ENCODE measurements at places on chromosomes 13 and 19.

DNA sequence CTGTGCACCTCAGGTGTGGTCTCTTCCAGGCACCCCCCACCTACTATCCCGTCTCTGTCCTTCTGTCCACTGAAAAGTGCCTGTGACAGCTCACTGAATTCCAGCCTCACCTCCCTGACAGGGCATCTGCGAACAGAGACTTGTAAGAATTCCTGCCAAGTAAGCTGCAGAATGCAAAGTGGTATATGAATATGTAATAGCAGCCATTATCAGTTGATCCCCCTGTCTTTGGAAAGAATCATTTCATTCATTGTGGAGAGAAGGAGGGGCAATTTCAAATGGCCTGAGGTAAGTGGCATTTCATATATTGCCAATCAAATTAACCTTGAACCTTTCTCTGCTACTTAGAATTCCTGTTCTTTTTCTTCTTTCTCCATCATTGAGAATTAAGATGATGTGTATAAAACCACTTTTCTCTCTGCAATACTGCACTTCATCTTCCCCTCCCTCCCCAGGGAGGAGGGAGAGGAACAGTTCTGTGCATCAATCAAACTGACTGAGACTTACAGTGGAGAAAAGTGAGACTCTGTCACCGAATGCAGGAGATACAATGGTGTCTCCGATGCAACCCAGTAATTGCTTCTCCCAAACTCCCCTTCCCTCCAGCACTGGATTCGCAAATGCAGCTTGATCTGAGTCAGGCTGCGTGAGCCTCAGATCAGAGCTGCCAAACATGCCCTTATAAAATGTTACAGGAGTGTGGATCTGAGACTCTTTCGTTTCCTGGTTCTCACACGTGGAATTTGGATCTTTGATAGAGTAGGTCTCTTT lies 91.7 kb downstream of the SLC10A2 start:
- DNase-seq: no peak

DNA sequence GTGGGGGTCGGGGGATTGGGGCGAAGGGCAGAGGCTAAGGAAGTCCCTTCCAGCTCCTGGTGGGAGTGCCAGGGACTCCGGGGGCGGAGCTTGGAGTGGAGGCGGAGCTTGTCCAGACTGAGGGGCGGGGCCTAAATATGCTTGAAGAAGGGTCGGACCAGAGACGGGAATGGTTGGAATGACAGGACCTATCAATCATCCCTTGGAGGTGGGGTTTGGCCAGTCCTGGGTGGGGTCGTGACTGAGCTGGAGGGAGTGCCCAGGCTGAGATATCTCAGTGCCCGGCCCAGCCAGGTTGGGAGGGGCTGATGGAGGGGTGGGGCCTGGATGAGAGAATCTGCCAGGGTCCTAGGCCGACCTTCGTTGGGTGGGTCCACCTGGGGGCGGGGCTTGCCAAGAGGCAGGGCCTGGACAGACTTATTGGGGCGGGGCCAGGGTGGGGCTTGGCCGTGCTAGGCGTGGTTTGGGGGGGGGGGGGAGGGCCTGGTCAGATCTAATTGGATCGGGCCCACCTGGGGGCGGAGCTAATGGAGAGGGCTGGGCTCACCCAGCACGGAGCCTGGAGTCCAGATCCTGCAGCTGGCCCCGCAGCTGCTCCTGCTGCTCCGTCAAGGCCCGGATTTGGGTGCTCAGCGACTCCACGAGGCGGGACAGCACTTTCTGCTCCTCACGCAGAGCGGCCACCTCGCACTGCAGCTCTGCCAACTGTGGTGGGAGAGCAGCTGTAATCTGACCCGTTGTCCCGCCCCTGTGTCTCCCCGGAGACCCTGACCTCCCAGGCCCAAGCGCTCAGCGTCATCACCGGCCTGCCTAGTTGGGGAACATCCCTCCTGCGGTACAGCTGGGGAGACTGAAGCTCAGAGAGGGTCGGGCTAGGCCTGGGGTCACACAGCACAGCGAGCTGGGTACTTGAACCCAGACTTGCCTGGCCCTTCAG lies 2.6 kb upstream of the WIZ start:
- peak; percentile 85 for DNase-seq

DNA sequence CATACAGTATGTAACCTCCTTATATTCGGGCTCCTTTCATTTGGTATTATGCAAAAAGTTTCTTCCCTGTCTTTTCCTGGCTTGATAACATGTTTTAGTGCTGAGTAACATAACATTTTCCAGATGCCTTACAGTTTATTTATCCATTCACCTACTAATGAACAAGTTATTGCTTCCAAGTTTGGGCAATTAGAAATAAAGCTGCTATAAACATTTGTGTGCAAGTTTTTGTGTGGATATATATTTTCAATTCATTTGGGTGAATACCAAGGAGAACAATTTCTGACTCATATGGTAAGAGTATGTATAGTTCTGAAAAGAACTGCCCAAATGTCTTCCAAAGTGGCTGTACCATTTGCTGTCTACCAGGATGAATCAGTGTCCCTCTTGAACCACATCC lies 360.9 kb downstream of the PCDH17 start:
- no peak for DNase-seq

- no peak for DNase-seq
These were observed 52.6 kb downstream of the RGCC start for GRCh38 chr13:41509971-41510370.

GRCh38 chr13:108168929-108169328 lies 46.4 kb downstream of the LIG4 start:
- DNase-seq: no peak

DNA sequence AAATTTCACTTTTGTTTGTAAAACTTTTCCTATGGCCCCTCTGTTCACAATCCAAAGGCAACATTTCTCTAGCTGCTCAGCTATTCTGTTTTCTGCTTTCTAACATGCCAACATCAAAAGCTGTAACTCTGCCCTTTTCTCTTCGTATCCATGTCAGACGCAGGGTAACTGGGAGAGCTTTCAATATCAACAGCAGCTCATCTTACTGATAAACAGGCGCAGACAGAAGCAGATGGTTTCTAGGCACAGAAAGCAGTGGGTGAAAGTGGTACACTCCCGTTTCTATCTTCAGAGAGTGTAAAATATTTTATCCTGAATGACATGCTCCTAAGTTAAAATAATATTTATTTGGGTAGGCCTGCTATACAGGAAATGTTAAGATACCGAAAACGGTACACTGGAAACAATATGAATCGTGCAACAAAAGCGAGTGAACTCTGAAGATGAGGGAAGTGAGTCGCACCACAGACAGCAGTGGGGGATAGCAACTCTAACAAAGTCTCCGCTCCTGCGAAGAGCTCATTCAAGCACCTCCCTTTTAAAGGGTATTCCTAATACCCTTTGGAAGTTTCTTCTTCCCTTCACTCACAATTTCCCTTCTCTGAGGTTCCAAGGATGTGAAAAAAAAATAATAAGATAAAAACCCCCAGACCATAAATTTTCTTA lies 798.3 kb downstream of the GPC5 start:
- no peak for DNase-seq

DNA sequence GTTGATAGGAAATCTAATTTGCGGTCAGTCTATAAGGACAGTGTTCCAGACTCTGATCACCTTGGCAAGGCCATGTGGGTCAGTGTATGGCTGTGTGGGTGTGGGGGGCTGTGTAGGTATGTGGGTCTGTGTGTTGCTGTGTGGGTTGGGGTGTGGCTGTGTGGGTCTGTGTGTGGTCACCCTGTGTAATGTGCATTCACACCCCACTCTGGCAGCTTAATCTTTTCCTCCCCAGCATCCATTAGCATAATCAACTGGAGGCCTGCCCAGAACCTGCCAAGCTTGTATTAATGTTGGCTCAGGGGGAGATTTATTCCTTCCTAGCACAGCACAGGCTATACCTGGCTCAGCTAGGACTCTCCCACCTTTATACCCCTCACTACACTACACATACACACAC lies 203.2 kb downstream of the TUBA3C start:
- DNase-seq: no peak

GRCh38 chr19:4596033-4596904 lies 36.8 kb upstream of the SEMA6B start:
- DNase-seq: no peak

DNA sequence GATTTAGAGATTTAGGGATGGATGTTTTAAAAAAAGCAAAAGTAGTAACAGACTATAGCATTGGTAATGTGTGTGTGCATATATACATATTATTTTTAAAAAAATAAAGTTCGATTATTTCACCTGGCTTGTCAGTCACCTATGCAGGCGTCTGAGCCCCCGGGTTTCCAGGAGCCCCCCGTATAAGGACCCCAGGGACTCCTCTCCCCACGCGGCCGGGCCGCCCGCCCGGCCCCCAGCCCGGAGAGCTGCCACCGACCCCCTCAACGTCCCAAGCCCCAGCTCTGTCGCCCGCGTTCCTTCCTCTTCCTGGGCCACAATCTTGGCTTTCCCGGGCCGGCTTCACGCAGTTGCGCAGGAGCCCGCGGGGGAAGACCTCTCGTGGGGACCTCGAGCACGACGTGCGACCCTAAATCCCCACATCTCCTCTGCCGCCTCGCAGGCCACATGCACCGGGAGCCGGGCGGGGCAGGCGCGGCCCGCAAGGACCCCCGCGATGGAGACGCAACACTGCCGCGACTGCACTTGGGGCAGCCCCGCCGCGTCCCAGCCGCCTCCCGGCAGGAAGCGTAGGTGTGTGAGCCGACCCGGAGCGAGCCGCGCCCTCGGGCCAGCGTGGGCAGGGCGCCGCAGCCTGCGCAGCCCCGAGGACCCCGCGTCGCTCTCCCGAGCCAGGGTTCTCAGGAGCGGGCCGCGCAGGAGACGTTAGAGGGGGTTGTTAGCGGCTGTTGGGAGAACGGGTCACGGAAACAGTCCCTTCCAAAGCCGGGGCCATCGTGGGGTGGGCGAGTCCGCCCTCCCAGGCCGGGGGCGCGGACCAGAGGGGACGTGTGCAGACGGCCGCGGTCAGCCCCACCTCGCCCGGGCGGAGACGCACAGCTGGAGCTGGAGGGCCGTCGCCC lies 840 bp upstream of the CCNA1 start:
- no peak for DNase-seq

DNA sequence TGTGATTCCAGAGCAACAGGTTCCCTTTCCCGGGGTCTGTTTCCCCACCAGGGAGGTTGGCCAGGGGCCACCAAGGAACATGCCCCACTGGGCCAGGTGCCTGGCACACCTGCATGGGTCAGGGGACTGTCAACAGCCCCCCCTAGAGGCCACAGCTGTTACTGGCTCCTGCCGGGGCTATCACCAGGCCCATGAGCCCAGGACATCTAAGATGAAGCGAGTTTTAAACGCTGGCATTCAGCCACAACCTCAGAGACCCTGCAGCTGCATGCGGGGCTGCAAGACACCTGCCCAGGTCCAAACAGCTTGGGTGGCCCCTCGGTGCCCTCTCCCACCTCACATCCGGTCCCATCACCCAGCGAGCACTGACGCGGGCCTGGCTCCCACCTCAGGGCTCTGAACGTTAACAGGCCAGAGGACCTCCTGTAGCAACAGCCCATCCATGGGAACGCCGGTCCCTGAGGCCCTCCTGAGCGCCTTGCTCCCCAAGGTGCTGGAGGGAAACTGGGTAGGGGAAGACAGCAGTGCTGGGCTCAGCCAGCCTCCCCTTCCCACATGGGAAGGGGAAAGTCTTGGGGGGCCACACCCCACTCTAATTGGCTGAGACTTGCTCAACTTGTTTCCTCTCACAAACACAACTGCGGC lies 12.0 kb downstream of the KHSRP start:
- DNase-seq: peak; percentile 11

- peak; percentile 3 for DNase-seq
These were observed 18.3 kb downstream of the ZNF611 start for GRCh38 chr19:52716522-52716921.

- peak; percentile 86 for DNase-seq
These were observed 9.7 kb upstream of the LYPD3 start for GRCh38 chr19:43474986-43475705.

- DNase-seq: no peak
These were observed 350.8 kb downstream of the MYO16 start for GRCh38 chr13:108980237-108980636.

DNA sequence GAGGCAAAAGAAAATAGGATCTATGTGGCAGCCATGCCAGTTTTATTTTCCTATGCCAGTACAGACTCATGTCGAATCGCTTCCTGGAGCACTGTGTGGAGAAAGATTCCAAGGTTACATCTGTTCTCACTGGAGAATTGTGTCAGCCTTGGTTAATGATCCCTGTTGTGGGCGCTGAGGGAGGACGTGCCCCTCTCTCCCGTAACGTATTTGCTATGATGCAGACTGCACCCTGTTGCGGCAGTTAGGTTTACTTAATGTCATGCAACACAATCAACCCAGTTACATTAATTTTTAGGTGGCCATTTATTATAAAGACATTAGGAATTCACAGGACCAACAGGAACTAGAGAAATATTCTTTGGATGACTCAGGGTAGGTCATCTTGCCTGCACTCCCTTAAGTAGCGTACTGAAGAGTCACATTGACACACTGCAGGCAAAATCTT lies 892.9 kb downstream of the EFNB2 start:
- DNase-seq: peak; percentile 1

DNA sequence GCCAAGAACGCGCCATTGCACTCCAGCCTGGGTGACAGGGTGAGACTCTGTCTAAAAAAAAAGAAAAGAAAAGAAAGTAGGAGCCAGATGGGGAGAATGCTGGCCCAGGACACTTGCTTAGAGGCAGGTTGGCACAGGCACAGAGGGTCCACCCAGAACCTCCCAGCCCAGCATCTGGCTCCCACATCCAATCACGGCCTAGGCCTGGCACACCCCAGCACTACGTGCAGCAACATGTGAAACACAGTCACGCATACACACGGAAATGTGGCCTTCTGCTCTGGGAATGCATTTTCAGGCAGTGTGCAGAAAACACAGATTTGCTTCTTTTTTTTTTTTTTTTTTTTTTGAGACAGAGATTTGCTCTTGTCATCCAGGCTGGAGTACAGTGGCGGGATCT lies 20.9 kb upstream of the FOSB start:
- DNase-seq: no peak

DNA sequence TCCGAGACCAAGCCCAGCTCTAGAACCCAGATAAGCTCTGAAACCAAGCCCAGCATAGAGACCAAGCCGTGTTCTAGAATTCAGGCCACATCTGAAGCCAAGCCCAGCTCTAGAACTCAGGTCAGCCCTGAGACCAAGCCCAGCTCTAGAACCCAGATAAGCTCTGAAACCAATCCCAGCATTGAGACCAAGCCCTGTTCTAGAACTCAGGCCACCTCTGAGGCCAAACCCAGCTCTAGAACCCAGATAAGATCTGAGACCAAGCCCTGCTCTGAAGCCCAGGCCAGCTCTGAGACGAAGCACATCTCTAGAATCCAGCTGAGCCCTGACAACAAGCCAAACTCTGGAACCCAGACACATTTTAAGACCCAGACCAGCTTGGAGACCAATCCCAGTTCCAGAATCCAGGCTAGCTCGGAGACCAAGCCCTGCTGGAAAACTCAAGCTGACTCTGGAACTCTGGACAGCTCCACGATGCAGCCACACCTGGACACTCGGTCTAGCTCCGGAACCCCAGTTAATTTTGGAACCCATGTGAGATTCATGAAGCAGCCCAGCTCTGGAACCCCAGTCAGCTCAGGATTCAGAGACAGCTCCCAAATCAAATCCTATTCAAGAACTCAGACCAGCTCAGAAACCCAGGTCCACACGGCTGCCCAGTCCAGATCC lies 5.8 kb downstream of the GIPC3 start:
- DNase-seq: no peak

- DNase-seq: peak; percentile 8
These were observed 225.8 kb downstream of the GGACT start for GRCh38 chr13:100362781-100363180.

- no peak for DNase-seq
These were observed 18.5 kb upstream of the ZNF681 start for GRCh38 chr19:23777216-23777615.

- DNase-seq: no peak
These were observed 426.7 kb downstream of the TBC1D4 start for GRCh38 chr13:75055296-75055695.

- no peak for DNase-seq
These were observed 51.3 kb downstream of the ALOX5AP start for GRCh38 chr13:30786648-30787047.
